ENCODE measurements at places on chromosomes 1 and 21. TPM values are rescaled to one million over a fixed set of nuclear protein-coding genes. Genes with fewer than 3 reads are reported as not detected.

Gene SPRR2E
- 1.8 TPM for polyA plus RNA-seq

Gene GLIS1
- polyA plus RNA-seq: not detected

Gene S100A1
- 4.4 TPM for polyA plus RNA-seq

Gene SCAF4
- polyA plus RNA-seq: 6.0 TPM

Gene RGSL1
- not detected for polyA plus RNA-seq

Gene AMIGO1
- polyA plus RNA-seq: 0.60 TPM

Gene FHAD1
- 0.70 TPM for polyA plus RNA-seq
